ENCODE measurements at places on chromosomes 4 and X.

DNA sequence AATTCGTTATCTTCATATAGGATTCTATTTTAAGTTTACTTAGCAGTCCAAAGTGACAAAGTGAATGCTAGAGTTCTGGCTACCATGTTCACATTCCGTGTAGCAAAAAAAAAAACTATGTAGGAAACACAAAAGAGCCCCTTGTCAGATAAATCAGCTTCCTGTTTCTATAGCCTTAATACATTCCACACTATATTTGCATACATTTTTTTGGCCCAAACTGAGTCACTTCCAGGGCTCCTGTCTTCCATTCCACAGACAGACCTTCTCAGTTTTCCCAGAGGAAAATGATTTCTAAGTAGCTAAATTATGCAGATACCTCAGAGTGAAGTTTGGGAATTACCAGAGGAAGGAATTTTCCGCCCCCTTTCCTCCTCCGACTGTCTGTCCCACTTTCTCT, 841.9 kb upstream of the HS3ST1 start:
- no peak for DNase-seq

GRCh38 chr4:68132342-68132741, 2.7 kb upstream of the TMPRSS11F start:
- DNase-seq = no peak

- DNase-seq = no peak
Measured at GRCh38 chrX:12378253-12378652, 240.0 kb downstream of the FRMPD4 start.

GRCh38 chr4:101256222-101256621, 91.1 kb downstream of the PPP3CA start:
- DNase-seq = no peak
